Omental fat pad (tissue), 4 donors: ENCODE measurements at places on chromosomes 7 and 10. TPM values are rescaled to one million over a fixed set of nuclear protein-coding genes. Genes with fewer than 3 reads are reported as not detected.

Gene SYT15
- total RNA-seq: 0.65 TPM

Gene PIP
- total RNA-seq: not detected

Gene LIPK
- not detected for total RNA-seq

Gene AKR1C3
- 110 TPM for total RNA-seq

Gene PRPF18
- 28.5 TPM for total RNA-seq

Gene GIMAP1
- 2.1 TPM for total RNA-seq

Gene TRIM50
- total RNA-seq: 0.28 TPM

Gene IKZF1
- total RNA-seq: 14.6 TPM

Gene NUTM2A
- total RNA-seq: 0.56 TPM

Gene ANKRD61
- total RNA-seq: not detected

Gene PLEKHA1
- total RNA-seq: 26.6 TPM

Gene CRYGN
- 1.0 TPM for total RNA-seq

Gene CHN2
- total RNA-seq: 7.6 TPM

Gene CFAP69
- total RNA-seq: 11.3 TPM

Gene ANKRD2
- total RNA-seq: not detected

Gene PDK4
- total RNA-seq: 511 TPM

Gene ZNF804B
- not detected for total RNA-seq

Gene ARHGAP19
- 6.1 TPM for total RNA-seq

Gene GATA3
- total RNA-seq: 0.28 TPM

Gene PNLIPRP3
- 0.63 TPM for total RNA-seq

Gene MYL10
- total RNA-seq: not detected

Gene PDE1C
- total RNA-seq: 2.6 TPM

Gene PFKP
- 29.6 TPM for total RNA-seq

Gene IFIT3
- 9.2 TPM for total RNA-seq

Gene PALD1
- 12.1 TPM for total RNA-seq

Gene ASB10
- total RNA-seq: not detected

Gene OR6B1
- not detected for total RNA-seq

Gene NODAL
- not detected for total RNA-seq

Gene NOC3L
- total RNA-seq: 20.3 TPM

Gene LIPF
- not detected for total RNA-seq

Gene ANXA8
- 61.8 TPM for total RNA-seq

Gene PILRA
- total RNA-seq: 36.9 TPM

Gene CALN1
- not detected for total RNA-seq

Gene TMEM176A
- 47.7 TPM for total RNA-seq

Gene AGR2
- not detected for total RNA-seq

Gene ANKRD30A
- total RNA-seq: 0.65 TPM

Gene ASIC3
- 2.4 TPM for total RNA-seq

Gene TMEM72
- total RNA-seq: not detected

Gene ITPRID1
- total RNA-seq: not detected
